ENCODE measurements at places on chromosomes 12 and 14. TPM values are rescaled to one million over a fixed set of nuclear protein-coding genes. Genes with fewer than 3 reads are reported as not detected.

TAS2R42 gene
- not detected for total RNA-seq

LRP1-AS gene
- total RNA-seq, result not detected

POTEM gene
- total RNA-seq, result not detected

GRCh38 chr14:70096866-70097265 lies 91.9 kb downstream of the SLC8A3 start:
- DNase-seq, result no peak

DNA sequence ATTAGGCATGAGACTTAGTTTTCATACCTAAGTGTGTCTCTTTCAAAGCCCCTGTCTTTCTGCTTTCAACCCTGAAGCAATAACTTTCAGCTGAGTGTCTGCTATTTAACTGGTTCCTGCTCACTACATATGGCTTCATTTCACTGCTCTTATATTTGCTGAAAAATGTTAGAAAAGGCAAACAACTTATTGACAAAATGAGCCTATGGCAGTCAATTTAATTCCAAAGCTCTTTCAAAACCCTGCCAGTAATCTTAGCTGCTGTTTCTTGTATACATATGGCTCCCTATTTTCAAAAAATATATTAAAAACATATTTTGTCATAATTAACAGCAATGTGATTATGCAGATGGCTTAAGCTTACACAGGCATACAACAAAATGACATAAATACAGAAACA lies 334.1 kb upstream of the MGAT4C start:
- no peak for DNase-seq

- DNase-seq, result no peak
Measured at GRCh38 chr14:58280954-58281787, 17.2 kb upstream of the ARID4A start.

- no peak for DNase-seq
Measured at GRCh38 chr12:76276499-76277151, 71.6 kb downstream of the BBS10 start.

FERMT2 gene
- 75.8 TPM for total RNA-seq

GXYLT1 gene
- total RNA-seq, result 38.1 TPM

- no peak for DNase-seq
Measured at GRCh38 chr12:132675757-132676432, 11.2 kb downstream of the POLE start.

- DNase-seq, result no peak
Measured at GRCh38 chr14:65482757-65483438, 70.4 kb downstream of the FUT8 start.

DNA sequence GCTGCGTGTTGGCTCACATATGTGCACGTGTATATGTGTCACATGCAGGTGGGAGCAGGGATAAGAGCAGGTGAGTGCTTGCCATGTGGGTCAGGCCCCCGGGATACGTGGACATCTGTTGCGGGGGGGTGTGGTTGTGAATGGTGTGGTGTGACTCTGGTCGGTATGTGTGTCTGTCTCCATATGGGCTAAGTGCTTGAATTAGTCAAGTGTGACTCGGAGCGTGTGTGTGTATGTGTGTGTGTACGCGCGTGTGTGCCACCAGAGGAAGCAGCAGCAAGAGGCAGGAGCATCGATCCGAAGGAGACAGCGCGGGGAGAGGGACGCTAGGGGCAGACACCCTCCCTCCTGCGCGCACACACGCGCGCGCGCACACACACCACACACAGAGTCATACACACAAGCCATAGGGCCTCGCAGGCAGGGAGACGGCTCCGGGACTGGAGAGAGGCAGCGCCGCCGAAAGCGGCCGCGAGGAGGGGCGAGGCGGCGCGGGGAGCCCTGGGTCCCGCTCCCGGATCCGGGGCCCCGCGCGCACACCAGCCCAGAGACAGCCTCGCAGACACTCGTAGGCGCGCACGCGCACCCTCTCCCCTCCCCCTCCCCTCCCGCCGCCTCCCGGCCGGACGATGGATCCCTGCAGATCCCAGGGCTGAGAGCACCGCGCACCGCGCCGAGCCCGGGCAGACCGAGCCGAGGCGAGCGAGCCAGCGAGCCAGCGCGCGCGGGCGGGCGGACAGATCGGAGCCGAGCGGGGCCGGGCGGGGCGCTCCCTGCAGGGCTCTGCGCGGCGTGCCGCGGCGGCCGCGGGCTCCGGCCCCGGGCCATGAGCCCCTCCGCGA lies at the start of gene ASIC1:
TSS of gene ASIC1 (plus strand) at position 597 of the 842 bp plus-strand sequence. CDS start 1,171 bp downstream, outside the sequence.
- peak; percentile 47 for DNase-seq

ZNF641 gene
- total RNA-seq, result 30.2 TPM

DNA sequence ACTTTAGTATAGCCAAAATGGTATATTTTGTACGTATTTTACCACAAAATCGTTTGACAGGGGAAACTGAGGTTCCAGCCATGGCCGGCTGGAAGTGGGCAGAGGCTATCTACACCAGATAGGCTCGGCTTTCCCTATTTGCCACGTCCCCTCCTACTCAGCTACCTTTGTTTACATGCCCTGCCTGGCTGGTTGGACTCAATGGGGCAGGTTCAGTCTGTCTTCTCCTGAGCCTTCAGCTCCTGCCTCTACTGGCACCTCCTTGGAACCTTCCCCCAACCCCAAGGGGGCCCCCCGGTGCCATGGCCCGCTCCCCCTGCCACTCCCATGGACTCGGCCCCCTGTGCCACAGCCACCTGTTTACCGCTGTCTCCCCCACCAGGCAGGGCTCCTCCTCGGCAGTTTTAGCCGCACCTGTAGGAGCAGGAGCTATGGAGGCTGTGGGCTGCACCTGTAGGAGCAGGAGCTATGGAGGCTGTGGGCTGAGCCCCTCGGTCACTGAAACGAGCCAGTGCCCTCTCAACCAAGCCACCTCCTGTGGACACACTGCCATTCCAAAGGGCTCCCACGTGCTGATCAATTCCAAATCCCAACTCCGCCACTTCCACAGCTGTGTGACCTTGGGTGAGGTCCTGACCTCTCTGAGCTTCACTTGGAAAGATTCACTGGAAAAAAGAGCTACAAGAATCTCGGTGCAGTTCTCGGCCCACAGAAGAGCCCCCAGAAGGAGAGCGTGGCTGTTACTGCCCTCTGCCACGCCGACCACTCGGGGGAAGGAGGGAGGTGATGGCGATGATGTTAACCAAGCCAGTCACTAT lies 62.2 kb downstream of the NCOR2 start:
- DNase-seq, result no peak

DNA sequence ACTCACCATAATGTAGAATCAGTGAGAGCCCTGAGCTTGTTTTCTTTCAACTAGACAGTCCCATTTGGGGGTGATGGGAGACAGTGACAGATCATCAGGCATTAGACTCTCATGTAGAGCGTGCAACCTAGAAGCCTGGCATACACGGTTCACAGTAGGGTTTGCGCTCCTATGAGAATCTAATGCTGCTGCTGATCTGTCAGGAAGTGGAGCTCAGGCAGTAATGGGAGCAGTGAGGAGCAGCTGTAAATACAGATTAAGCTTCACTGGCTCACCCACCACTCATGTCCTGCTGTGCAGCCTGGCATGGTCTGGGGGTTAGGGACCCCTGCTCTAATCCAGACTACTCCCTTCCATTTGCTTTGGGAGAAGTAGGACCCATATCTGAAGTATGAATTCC lies 55.6 kb downstream of the FNTB start:
- DNase-seq, result no peak

E2F7 gene
- 7.7 TPM for total RNA-seq

SLC7A8 gene
- 62.3 TPM for total RNA-seq

DNA sequence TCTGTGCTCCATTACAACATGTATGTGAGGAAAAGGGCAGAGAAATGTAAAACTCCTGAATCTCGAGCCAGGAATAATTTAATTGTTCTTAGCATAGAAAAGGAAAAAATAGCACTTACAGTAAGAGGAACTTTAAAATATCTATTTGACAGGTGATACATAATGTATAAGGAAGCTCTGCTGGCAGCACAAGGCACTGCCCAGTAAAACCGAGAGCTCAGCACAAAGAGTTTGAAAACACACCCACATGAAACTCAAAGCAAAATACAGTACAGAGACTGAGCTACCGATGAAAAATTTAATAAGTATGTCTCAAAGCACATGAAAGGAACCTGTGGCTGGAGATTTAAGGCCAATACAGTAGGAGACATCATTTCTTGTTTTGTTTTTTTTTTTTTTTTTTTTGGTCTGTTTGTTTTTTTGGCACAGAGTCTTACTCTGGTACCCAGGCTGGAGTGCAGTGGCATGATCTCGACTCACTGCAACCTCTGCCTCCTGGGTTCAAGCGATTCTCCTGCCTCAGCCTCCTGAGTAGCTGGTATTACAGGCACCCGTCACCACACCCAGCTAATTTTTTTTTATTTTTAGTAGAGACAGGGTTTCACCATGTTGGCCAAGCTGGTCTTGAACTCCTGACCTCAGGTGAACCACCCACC lies 19.2 kb downstream of the CLIP1 start:
- DNase-seq, result no peak

Measured in mesothelial cell of epicardium (in vitro differentiated cells).